Right ventricle myocardium superior (tissue), 1 donor: ENCODE measurements at places on chromosomes 6 and 20.

DNA sequence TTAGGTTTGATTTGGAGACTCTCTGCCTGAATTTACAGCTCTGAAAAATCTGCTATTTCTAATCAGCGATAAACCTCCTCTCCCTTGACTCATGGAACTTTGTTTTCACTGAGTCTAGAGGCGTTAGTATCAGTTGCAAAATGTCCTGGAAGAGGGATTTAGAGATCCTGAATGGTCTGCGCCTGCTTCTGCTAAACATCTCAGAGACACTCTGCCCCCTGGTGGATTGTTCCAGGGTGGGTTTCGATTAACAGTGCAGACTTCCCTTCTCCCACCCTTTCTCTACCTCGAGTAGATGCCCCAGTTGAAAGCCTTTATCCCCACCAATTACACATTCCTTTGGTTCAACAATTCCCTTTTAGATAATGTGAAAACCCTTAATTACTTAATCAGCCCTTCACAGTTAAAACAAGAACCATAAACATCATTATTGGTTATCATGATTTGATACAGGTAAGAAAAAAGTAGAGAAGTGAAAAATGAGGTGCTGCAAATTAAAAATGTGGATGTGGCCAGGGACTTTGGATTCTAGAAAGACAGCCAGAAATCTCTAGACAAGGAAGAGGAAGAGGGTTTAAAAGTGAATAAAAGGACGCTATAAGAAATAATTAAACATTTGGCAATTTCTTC lies 5.5 kb downstream of the HTR1B start:
- peak; percentile 65 for DNase-seq

DNA sequence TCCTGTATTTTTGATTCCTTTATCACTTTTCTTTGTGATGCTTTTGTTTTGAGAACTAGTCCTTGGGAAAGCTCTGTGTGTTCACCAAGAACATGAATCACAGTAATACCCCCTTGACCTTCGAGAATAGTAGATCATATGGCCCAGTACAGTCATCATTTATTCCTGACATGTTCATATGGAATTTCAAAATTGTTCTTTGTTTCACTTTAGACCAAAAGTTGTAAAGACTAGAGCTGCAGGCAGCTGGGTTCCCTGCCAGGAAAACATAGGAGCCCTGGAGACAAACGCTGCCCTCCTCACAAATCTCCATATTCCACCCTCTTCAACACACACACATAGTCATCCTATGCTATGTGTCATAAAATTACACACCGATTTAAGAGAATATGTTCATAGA lies 621.2 kb upstream of the EYS start:
- no peak for DNase-seq

DNA sequence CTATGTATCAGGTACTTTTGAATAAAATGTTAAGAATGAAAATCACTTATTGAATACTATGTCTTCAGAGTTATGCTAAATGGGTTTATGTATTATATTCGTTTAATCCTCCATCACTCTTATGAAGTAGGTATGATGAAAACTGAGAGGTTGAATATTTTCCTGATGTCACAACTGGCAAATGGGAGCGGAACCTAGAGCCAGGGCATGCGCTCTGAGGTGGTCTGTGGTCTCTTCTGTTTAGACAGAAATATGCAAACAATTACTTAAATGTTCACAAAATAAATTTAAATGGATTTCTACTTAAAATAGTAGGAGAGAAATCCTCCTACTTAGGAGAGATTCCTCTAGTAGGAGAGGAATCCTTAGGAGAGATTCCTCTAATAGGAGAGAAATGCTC lies 21.3 kb upstream of the UTRN start:
- no peak for DNase-seq

DNA sequence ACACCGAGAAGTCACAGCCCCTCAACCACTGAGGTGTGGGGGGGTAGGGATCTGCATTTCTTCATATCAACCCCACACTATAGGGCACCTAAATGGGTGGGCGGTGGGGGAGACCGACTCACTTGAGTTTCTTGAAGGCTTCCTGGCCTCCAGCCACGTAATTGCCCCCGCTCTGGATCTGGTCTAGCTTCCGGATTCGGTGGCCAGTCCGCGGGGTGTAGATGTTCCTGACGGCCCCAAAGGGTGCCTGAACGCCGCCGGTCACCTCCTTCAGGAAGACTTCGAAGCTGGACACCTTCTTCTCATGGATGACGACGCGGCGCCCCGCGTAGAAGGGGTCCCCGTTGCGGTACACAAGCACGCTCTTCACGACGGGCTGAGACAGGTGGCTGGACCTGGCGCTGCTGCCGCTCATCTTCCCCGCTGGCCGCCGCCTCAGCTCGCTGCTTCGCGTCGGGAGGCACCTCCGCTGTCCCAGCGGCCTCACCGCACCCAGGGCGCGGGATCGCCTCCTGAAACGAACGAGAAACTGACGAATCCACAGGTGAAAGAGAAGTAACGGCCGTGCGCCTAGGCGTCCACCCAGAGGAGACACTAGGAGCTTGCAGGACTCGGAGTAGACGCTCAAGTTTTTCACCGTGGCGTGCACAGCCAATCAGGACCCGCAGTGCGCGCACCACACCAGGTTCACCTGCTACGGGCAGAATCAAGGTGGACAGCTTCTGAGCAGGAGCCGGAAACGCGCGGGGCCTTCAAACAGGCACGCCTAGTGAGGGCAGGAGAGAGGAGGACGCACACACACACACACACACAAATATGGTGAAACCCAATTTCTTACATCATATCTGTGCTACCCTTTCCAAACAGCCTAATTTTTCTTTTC lies at the start of gene DCDC2:
Gene DCDC2 (minus strand): TSS at position 724 of the 883 bp plus-strand sequence. CDS start 309 bp downstream, at position 415.
- DNase-seq: no peak

GRCh38 chr6:122429323-122429722 lies 29.9 kb downstream of the HSF2 start:
- DNase-seq: no peak

DNA sequence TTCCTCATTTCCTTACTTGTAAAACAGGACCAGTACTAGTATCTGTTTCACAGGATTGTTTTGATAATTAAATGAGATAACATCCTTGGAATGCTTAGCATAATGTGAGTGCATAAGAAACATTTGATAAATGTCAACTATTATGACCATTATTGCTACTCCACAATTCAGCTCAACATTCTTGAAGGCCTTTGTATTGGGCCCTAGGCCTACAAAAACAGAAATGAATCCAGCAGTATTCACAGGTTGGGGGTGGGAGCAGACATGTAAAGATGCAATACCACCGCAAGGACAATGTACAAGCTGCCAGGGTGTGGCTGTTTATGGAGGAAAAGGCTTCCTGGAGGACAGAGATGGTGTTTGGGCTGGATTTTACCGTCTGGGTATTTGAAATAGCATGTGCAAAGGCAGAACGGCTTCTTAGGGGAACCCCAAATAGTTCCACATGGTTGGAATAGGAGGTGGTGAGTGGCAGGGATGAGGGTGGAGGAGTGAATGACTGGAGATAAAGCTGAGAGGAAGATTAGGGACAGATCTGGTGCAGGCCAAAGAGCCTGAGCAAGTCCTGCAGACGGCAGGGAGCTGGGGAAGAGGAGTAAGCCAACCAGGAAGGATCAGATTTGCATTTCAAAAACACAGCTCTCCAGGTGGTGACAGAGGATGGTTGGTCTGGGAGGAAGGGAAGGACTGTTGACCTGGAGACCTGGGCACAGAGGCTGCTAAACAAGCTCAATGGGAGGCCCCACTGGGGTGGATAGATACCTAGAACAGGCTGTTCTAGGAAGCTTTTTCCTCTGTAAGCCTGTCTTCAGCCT lies 57.0 kb upstream of the EPB41L1 start:
- no peak for DNase-seq

DNA sequence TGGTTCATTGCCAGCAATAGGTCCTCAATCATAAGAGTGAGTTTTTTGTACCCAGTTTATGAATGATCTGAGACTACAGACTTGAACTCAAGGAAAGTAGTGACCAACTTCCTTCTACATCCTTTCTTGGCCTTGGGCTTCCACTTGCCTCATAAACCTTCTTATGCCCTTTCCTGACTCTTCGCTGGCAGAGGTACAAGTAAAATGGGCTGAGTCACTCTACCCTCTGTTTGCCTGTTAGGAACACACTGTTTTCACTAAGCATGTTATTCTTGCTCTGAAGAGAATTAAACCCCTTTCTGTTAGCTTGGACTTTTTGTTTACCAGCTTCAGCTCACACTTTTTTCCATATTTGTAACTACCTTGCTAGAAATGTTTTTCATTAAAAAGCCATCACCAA lies 74.4 kb downstream of the PKHD1 start:
- DNase-seq: no peak

DNA sequence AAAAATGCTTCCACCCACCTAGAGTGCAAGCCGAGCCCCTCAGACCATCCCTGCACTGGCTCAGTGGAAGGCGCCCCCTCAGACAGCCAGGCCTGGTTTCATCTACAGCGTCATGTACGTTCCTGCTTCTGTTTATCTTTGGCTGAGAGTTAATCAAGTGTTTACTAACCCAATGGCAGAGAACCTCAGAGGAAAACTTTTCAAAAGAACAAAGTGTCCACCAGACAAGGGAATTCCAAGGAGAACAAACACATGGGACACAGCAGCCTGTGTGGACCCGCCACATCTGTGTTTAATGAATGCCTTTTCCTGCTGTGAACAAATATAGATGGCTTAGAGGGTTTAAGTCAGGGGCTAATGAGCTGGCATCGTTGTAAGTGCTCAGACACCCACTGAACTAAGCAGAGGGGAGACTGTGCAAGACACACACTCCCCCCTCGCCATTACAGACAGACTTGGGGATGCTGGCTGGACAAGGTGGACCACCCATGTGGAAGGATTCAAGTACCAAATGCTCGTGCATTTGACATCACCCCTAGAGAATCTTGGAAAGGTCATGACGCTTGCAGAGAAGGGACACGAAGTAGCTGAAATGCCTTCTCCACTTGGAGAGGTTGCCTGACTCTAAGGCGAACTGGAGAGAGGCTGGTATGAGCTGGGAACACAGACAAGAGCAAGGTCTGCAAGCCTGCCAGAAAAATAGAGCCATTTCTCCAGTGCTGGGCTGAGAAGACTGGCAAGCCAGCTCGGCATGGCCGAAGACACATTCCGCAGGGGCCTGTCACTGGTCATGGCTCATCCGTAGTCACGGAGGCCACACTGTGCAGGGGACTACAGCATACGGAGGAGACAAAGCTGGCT lies 53.5 kb upstream of the NXT1 start:
- no peak for DNase-seq

DNA sequence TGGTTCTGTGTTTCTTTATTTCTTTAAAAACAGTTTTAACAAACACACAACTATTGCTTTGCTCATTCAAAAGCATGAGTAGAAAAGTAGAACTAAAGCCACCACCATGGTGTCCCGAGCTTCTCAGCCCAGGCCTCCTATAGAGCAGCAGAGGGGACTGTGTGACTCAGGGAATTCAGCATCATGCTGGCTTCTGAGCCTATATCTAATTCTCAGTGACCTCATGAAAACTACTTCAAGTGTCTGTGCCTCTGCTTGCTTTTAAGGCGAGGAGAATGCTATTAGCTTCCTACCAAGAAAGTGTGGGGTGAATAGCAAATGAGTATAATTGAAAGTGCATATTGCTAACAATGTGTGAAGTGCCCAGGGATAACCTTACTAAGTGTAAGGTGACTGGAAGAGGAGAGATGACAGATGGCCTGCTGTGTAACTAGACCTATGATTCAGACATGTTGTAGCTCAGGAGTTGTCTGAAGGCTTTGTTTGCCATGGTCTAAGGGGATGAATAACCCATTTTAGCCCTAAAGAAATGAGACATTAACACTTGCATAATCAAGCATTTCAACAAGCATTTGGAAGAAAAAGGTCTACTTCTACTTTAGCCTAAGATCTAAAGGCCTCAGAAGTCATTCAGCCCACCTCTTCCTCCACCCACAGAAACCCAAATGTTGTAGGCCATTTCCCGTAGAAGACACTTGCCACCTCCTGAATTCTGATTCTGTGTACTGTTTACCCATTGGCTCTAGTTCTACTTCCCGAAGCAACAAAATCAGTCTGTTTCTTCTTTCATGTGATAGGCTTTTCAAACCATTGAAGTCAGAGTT lies 121.5 kb upstream of the ARG1 start:
- no peak for DNase-seq

GRCh38 chr20:41135187-41135887 lies 2.0 kb upstream of the PLCG1 start:
- DNase-seq: peak; percentile 57

GRCh38 chr6:74939151-74939708 lies 266.6 kb downstream of the COL12A1 start:
- no peak for DNase-seq

DNA sequence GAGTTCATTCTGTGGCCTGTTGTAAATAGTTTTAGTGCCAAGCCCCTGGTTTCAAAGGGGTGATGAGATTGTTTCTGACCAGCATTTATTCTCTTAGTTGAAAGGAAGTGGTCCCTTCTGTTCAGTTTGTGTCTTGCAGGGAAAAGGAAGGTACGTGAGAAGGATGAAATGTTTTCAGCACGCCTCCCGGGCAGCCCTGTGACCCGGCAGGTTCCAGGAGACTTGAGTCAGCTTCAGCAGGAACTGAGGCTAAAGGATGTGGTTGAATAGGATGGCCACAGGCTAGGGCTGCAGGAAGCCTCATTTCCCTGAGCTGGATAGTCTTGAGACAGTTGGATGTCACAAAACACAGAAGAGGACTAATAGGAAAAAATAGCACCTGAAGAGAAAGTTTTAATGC lies 132.4 kb upstream of the SYNDIG1 start:
- no peak for DNase-seq

DNA sequence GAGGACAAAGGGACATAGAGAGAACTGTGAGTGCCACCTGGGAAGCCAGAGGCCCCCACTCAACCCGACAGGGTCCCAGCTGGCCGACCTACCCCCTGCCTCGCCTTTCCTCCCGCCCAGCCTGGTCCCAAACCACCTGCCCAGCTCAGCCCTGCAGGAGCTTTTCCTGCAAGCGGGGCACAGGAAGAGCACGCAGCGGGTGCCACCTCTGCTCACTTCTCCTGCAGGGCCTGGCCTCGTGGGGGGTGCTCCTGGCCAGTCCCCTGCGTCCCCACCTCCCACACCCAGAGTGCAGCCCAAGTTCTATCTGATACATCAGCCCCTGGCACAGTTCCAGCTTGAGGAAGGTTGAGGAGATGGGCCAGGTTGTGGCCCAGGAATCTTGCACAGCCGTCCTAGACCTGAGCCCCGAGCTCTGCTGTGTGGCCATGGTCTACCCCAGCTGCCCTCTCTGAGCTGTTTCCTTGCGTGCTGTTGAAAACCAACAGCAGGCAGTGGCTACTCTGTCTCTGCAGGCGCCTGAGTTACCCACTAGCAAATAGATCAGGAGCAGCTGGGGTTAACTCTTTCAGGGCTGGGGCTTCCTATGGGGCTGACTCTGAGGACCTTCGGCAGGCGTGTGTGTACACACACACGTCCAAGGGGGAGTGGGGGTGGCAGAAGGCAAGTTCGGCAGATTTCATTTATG lies 1.7 kb downstream of the NECAB3 start:
- no peak for DNase-seq

GRCh38 chr6:68040312-68040778 lies 594.7 kb upstream of the ADGRB3 start:
- no peak for DNase-seq

GRCh38 chr6:101396548-101397173 lies 3.2 kb downstream of the GRIK2 start:
- peak; percentile 68 for DNase-seq

- DNase-seq: no peak
These were observed 62.0 kb upstream of the PDE7B start for GRCh38 chr6:135789375-135790050.

GRCh38 chr6:25788305-25788922 lies 33.9 kb downstream of the SLC17A4 start:
- no peak for DNase-seq

- no peak for DNase-seq
These were observed 21.4 kb downstream of the BCAS1 start for GRCh38 chr20:54048891-54049545.
